A549 treated with dexamethasone at 1 μM for 4 hours (cell line): ENCODE measurements at places on chromosomes 4 and X. TPM values are rescaled to one million over a fixed set of nuclear protein-coding genes. Genes with fewer than 3 reads are reported as not detected.

Gene MAGEA11
- not detected in 5 replicates for total RNA-seq

Gene FGD1
- total RNA-seq: 4.6 to 8.0 TPM (median 6.9 TPM) in 5 replicates

Gene TMEM192
- total RNA-seq: 8.8 to 10.9 TPM (median 8.9 TPM) in 5 replicates

Gene SPIN2A
- 0.09 to 0.16 TPM (median 0.11 TPM) in 4 of 5 replicates, not detected in the other for total RNA-seq

Gene NLGN4X
- total RNA-seq: 0.02 to 0.12 TPM (median 0.04 TPM) in 4 of 5 replicates, not detected in the other

Gene DCUN1D4
- 10.5 to 22.4 TPM (median 18.2 TPM) in 5 replicates for total RNA-seq

Gene ADAM29
- total RNA-seq: not detected in 5 replicates
